NCI-H1930 (cell line): ENCODE measurements at places on chromosomes 2 and 18.

DNA sequence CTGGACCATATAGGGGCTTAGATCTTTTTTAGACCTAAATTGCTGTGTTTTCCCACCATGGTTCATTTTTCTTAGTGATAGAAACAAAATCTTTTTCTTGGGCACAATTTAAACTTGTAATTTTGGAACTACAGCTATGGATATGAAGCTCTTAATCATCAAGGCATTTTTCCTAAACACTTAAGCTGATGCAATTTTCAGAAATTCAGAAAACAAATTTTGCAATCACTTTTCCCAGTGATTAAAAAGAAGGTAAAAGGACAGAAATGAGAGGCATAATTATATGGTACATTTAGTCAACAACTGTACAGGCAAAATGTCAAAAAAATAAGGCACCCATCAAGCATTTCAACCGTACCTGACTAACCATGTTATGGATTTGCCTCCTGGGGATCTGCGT is 665.4 kb downstream of the XIRP2 start:
- DNase-seq: no peak

DNA sequence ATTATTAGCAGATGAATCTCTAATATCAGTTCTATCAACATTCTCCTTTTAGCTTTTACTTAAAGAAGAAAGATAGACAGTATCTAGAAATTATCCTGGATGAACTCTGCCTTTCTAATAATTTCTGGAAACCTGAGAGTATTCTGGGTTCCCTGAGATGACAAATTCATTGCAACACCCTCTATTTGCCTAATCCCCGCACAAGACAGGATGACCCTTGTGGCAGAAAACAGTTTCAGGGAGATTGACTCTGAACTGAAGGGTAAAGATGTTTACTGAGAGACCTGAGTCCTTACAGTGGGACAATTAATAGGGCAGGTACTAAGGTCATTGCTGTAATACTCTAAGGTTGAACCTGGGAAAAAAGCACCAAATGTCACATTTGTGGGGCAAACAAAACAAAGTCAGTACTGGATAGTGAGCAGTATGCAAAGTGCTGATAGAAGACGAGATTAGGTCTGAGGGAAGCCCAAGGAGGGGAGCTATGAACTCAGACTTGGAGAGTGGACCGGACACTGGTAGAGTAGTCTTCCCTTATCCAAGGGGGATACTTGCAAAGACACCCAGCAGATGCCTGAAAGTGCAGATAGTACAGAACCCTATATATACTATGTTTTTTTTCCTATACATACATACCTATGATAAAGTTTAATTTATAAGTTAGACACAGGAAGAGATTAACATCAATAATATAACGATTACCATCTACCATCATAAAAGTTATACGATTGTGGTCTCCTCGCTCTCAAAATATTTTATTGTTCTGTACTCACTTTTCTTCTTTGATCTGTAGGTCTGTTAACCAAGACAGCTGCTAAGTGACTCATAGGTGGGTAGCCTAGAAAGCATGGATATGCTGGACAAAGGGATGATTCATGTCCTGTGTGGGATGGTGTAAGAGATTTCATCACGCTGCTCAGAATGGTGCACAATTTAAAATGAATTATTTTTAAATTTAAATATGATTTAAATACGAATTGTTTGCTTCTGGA is 148.3 kb upstream of the KLHL14 start:
- DNase-seq: no peak

GRCh38 chr2:16313235-16313975 is 352.2 kb downstream of the CYRIA start:
- DNase-seq: no peak

DNA sequence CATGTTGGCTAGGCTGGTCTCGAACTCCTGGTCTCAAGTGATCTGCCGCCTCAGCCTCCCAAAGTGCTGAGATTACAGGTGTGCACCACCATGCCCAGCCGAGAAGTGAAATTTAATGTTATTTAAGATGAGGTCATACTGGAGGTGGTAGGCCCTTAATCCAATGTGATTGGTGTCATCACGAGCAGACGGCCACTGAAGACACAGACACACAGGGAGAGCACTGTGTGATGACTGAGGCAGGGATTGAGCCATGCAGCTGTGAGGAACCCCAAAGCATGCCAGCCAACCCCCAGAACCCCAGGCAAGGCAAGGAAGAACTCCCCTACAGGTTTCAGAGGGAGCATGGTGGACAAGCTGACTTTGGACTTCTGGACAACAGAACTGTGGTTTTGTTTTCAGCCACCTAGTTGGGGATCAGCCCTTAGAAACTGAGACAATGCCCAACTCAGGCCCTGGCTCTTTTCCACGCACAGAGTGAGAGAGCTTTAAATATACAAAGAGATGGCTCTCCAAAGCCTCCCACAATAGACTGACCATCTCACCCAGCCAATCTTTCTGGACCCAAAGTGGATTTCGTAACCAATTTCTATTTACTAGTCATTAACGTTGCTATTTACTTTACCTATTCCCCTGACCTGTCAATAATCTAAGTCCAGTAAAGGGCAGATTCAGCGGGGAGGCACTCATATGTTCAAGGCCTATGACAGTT is 34.2 kb downstream of the TBC1D8 start:
- no peak for DNase-seq

DNA sequence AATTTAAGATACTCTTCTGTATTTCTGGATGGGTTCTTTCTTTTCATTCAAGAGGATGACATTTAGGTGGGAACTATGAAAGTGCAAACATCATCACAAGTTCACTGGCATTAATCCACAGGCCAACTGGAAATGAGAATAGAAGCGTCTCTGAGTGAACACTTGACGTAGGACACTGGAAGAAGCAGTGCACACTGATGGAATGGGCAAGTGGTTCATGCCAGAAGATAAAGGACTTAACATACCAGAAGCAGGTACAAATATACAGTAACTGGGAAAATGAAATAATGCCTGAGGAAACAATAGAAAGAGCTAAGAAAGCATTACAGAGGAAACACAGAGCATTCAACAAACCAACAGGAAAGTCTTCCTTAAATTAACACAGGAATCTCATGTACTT is 120.9 kb upstream of the CCDC195 start:
- DNase-seq: no peak
